ENCODE measurements at places on chromosomes 7 and 10. TPM values are rescaled to one million over a fixed set of nuclear protein-coding genes. Genes with fewer than 3 reads are reported as not detected.

Gene RNF32
- 2.2 TPM for total RNA-seq

Gene URGCP
- 29.8 TPM for total RNA-seq

Gene CALHM1
- total RNA-seq = not detected

Gene AMZ1
- total RNA-seq = 0.75 TPM

Gene CYP3A7
- total RNA-seq = not detected

GRCh38 chr10:95559471-95559870 lies 1.7 kb downstream of the SORBS1 start:
- no peaks in the 10 kb centered on the region for H3K27me3 ChIP-seq
- no peaks in the 10 kb centered on the region for H3K4me1 ChIP-seq
- H3K36me3 ChIP-seq = no peaks in the 10 kb centered on the region
- H3K27ac ChIP-seq = no peak overlapping the region
- H3K4me3 ChIP-seq = no peak overlapping the region

DNA sequence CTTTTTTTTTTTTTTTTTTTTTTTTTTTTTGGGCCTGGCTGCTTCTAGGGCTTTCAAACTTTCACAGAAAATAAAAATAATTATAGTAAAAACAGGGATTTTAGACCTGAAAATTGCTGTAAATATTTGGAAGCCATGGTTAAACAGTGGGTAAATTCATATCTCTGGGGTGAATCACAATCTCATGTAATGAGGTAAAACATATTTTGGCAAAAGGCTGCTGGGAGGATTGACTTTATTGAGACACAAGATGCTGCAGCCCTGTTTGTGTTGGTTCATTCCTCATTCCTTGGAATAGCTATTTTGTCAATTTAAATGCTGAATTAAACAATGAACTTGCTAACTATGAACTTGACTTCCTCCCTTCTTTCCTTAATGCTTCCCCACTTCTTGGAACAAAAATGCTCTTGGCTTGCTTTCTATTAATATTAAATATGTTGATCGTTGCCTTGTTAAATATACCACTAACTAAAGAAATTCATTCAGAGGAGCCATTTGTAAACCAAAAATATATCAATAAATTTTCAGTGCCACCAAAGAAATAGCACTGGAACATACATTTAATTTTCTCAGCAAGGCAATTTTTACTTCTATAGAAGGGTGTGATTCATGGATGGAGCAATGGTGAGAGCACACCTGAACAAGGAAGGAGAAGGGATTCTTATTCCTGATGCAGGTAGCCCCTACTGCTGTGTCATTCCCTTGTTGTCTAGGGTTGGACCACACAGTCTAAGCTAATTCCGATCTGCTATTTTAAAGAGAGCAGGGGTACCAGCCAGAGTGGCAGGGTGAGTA lies 24.6 kb downstream of the AGK start:
- no peak overlapping the region for H3K27ac ChIP-seq
- peaks cover 40% of the 10 kb centered on the region for H3K36me3 ChIP-seq
- no peak for DNase-seq
- no peaks in the 10 kb centered on the region for H3K4me1 ChIP-seq
- H3K4me3 ChIP-seq = no peak overlapping the region

- DNase-seq = no peak
- H3K4me1 ChIP-seq = peaks cover 36% of the 10 kb centered on the region
- H3K4me3 ChIP-seq = no peak overlapping the region
- H3K27me3 ChIP-seq = no peaks in the 10 kb centered on the region
- H3K27ac ChIP-seq = no peak overlapping the region
Observed at GRCh38 chr10:63717027-63717715, 196.0 kb downstream of the REEP3 start.

DNA sequence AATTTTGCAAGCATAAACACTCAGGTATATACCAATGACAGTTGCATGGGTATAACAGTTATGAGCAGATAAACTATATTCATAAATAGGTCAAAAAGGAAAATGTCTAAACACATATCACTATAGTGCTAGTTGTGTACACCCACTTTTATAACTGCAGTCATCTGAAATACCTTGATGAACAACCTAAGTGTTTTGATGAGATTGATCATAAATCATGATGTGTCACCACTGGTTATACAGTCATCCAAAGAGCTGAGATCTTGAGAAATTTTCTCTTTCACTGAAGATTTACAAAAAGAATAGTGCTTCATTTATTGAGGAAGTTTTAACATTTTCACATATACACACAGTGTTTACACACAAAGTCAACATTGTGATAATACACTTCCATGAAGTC lies 78.6 kb upstream of the SLC25A13 start:
- H3K27ac ChIP-seq = no peak overlapping the region
- H3K4me1 ChIP-seq = no peaks in the 10 kb centered on the region
- no peaks in the 10 kb centered on the region for H3K27me3 ChIP-seq
- DNase-seq = peak; percentile 49

DNA sequence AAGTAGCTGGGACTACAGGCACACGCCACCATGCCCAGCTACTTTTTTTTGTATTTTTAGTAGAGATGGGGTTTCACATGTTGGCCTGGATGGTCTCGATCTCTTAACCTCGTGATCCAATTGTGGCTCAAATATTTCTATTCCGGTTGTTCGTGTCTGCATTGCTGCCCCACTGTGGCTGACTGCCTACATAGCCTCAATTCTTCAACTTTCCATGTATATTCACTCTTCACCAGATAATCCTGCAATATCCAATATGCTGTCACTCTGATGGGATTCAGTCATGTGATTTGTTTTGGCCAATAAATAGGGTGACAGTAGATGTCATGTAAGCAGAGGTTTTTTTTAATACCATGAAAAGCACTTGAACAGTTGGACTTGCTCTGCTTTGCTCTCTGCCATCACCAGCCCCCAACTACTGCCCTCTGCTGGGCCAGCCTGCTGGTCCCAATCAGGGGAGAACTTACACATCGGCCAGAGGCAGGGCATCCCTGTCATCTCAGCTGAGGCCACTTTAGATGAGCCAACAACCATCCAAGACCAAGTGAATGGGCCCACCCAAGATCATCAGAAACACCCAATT lies 56.7 kb downstream of the NSUN6 start:
- H3K27me3 ChIP-seq = no peaks in the 10 kb centered on the region
- H3K4me3 ChIP-seq = no peak overlapping the region
- no peak overlapping the region for H3K27ac ChIP-seq
- H3K4me1 ChIP-seq = no peaks in the 10 kb centered on the region
- DNase-seq = peak; percentile 27

DNA sequence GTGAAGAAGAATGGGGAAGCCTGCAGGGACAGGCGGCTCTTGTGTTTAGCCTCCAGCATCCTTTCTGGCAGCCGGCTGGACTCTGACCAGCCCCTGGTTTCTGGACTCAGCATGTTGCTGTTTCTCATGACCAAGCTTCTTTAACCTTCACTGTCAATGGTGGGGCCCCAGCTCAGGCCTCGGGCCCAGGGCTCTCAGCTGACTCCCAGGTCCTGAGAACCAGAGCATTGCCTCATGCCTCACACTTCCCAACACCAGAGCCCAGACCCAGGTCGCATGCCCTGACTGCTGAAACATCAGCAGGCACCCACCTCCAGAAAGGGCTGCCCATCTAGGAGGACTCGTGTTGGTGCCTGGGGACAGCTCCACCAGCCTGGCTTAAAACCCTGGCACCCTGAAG lies 34.8 kb upstream of the FGFR2 start:
- H3K27me3 ChIP-seq = peaks cover 39% of the 10 kb centered on the region
- H3K27ac ChIP-seq = no peak overlapping the region
- H3K4me3 ChIP-seq = no peak overlapping the region
- DNase-seq = no peak
- no peaks in the 10 kb centered on the region for H3K4me1 ChIP-seq
- H3K36me3 ChIP-seq = no peaks in the 10 kb centered on the region

DNA sequence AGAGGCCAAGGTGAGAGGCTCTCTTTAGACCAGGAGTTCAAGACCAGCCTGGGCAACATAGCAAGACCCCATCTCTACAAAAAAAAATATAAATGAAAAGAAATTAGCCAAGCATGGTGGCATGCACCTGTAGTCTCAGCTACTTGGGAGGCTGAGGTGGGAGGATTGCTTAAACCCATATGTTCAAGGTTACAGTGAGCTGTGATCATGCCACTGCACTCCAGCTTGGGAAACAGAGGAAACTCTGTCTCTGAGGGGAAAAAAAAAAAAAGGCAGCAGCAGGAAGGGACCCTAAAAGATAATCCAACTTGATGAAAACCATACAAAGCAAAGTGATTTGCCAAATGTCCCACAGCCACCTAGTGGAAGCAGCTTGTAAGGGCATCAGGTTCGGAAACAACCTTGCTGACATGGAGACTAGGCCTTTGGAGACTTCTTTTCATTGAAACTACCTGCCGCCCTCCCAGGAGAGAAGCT lies 15.6 kb upstream of the PBLD start:
- peak; percentile 83 for DNase-seq
- H3K27me3 ChIP-seq = no peaks in the 10 kb centered on the region
- no peak overlapping the region for H3K4me3 ChIP-seq
- H3K4me1 ChIP-seq = no peaks in the 10 kb centered on the region

DNA sequence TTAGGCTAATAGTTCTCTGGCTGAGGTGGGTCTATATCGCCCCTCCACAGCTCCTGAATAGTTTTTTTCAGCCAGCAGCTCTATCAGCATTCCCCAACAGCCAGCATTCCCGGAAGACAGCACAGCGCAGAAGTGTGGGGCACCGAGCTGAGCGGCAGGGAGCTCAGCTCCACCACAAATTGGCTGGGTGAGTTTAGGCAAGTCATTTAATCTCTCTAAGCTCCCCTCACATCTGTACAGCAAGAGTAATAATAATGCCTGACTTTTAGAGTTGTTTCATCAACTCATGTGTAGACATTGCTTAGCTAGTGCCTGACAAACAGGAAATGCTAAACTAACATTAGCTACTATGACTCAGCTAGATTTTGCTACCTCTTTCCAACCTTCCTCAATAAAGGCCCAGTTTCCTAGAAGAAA lies 247.9 kb upstream of the PTN start:
- H3K27ac ChIP-seq = peak overlapping the region; percentile 61
- H3K4me3 ChIP-seq = no peak overlapping the region
- H3K36me3 ChIP-seq = no peaks in the 10 kb centered on the region
- H3K27me3 ChIP-seq = no peaks in the 10 kb centered on the region
- peak; percentile 62 for DNase-seq
- peaks cover 12% of the 10 kb centered on the region for H3K4me1 ChIP-seq

DNA sequence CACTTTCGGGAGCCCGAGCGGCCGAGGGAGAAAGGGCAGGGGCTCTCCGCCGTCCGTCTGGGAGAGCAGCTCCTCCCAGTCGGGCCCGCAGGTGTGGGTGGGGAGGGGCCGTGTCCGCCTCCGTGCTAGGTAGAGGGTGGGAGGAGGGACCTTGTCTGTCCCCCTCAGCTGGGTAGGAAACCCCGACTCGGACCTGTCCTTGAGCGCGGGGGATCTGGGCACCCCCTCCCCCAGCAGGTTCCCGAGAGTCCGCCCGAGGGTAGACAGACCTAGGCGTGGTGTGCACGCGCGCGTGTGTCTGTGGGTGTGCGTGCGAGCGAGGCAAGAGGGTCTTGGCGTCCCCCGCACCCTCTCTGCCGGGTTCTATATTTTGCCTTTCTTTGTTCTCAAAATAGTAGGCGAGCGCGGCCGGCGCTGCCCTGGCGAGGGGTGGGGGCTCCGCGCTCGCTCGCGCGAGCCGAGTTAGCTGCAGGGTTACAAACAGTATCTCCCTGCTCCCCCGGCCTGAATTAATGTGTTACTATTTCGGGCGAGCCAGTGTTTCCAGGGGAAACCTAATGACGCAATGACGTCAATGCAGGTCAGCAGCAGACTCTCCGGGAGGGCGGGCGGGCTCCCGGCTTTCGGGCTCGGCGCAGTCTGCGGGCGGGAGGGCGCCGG lies 73.9 kb upstream of the LEP start:
- DNase-seq = peak; percentile 16
- peaks cover 19% of the 10 kb centered on the region for H3K27me3 ChIP-seq
- peaks cover 25% of the 10 kb centered on the region for H3K4me1 ChIP-seq
- H3K4me3 ChIP-seq = peak overlapping the region; percentile 62

- H3K4me3 ChIP-seq = no peak overlapping the region
- H3K27me3 ChIP-seq = no peaks in the 10 kb centered on the region
- no peaks in the 10 kb centered on the region for H3K36me3 ChIP-seq
Observed at GRCh38 chr10:110414548-110415309, 83.0 kb upstream of the DUSP5 start.

DNA sequence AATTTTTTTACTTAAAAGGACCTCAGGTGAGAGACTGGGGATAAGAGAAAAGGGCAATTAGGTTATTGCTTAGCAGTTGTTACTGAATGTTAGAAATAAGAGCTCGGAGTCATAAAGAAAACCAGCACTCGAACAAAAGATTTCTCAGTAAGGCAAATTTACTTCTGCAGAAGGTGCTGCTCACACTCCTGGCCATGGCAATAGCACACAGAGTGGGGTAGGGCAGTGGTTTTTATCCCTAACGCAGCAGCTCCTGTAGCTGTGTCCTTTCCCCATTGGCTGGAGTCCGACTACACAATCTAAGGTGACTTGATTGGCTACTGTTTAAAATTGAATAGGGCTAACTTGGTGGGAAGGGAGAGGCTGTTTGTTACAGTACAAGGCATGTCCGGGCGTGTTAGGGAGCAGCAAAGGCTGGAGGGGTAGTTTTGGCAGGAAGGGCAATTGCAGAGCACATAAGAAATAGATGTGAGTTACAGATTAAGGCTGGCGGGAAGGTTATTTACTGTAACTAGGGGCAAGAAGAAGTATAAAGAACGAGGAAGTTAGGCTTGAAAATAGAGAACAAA lies 112.1 kb downstream of the AKR1D1 start:
- H3K4me3 ChIP-seq = no peak overlapping the region
- no peaks in the 10 kb centered on the region for H3K36me3 ChIP-seq
- no peak for DNase-seq
- no peak overlapping the region for H3K27ac ChIP-seq
- H3K4me1 ChIP-seq = no peaks in the 10 kb centered on the region

- no peaks in the 10 kb centered on the region for H3K36me3 ChIP-seq
- H3K27me3 ChIP-seq = no peaks in the 10 kb centered on the region
- DNase-seq = no peak
- H3K4me3 ChIP-seq = no peak overlapping the region
Observed at GRCh38 chr7:134255814-134256213, 60.9 kb downstream of the SLC35B4 start.

DNA sequence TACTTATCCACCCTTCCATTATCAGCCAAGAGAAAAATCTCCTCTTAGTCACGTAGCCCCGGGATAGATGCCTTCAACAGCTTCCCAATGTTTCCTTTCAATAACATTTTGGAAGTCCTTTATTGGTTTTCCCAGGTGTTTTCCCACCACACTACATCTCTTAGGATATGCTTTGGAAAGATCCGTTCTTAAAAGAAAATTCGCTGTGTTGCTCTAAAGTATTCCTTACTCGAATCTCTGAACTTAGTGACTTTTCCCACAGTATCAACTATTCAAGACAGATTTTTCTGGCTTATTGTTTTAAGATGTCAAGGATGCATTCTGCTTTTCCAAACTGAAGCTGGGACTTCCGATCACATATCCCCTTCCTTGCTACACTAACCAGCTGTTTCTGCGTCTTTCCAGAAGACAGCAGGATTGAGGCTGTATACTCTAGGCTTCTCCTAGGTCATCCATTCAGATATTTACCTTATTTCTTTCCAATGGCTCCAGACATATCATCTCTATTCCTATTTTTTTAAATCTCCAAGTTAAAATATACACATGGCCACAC lies 36.5 kb upstream of the SVIL start:
- H3K36me3 ChIP-seq = peaks cover 15% of the 10 kb centered on the region
- no peak overlapping the region for H3K27ac ChIP-seq
- peaks cover 16% of the 10 kb centered on the region for H3K4me1 ChIP-seq
- H3K4me3 ChIP-seq = no peak overlapping the region
- no peaks in the 10 kb centered on the region for H3K27me3 ChIP-seq
- no peak for DNase-seq

Data from PC-3 (cell line).